ENCODE measurements at places on chromosomes 7 and 10. TPM values are rescaled to one million over a fixed set of nuclear protein-coding genes. Genes with fewer than 3 reads are reported as not detected.

The DPYSL4 gene
- total RNA-seq: 15.2 TPM

The SCIN gene
- 0.25 TPM for total RNA-seq

The GNB2 gene
- 200 TPM for total RNA-seq

DNA sequence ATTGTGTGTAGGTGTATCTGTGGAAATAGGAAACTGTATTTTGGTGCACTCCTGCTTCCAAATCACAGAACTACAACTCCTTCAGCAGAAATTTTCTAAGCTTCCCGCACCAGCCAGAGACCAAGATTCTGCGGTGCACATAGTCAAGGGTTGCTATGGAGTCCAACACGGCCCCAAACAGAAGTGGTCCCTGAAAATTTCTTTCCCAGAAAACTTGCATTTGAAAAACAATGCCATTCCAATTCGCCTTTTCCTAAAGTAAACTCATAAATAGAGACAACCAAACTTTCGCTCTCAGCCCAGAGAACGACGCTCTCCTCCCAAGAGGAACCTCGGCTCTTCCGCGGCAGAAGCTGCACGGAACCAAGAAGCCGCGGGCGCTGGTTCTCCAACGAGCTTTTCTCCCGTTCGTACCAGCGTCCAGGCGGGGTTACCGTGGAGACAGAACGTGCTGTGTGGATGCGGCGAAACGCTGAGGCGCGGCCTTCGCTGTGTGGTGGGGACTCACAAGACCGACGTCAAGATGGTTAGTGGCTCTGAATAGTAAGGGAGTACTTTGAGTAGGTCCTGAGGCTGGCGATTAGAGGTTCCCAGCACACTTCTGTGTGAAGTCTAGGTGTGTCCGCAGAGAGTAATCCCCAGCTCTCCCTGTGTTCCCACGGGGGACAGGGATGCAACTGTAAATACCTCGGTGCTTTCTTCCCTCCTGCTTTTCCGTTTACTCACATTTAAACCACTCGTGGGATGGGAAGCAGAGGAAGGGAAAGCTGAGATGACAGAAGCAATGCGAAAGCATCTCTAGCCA is 24.0 kb upstream of the ZC3HAV1 start:
- DNase-seq: peak; percentile 93

DNA sequence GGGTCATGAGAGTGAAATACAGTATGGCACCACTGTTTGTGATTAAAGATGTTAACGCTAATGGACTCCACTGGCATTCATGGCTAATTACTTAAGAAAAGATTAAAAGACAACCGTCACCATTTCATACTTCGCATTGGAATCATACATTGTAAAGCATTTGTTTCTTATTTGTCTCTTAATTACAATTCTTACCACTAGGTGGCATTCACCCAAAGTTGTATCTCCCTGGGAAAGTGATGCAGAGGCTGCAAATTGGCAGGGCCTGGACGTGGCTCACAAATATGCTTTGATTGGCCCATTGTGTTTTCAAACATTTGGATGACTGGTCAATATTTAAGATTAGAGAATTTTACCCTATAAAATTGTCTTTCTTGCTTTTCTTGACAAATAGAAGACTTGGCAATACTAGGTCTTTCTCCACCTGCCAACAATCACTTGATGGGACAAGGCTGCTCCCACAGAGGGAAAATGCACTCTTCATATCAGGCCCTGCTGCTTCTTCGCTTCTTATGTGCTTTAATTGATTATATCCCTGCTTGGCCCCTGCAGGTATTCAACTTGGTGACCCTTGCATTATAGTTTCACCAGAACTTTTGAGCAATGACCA is 72.1 kb upstream of the STARD3NL start:
- DNase-seq: peak; percentile 25

- DNase-seq: no peak
Observed at GRCh38 chr10:21535494-21535965, 1.5 kb downstream of the MLLT10 start.

DNA sequence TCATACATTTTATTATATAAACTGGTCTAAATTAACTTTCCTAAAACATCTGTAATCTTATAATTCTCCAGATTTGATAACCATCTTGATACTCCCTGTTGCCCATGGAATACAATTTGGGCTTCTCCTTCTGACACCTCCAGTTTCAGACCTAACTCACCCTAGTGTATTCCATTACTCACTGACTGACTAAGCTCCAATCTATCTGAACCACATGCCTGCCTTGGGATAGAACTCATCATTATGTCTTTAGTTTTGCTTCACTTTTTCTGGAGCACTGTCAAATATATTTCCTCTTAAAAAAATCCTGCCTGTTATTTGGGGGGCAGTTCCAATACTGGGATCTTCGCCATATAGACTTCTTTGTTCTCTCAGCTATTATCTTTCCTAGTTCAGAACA is 4.9 kb upstream of the FOXP2 start:
- no peak for DNase-seq

The NPFFR1 gene
- total RNA-seq: not detected

GRCh38 chr7:78072201-78072590 is 273.6 kb downstream of the PHTF2 start:
- DNase-seq: no peak

GRCh38 chr7:139725077-139725476 is 52.7 kb downstream of the HIPK2 start:
- DNase-seq: no peak

DNA sequence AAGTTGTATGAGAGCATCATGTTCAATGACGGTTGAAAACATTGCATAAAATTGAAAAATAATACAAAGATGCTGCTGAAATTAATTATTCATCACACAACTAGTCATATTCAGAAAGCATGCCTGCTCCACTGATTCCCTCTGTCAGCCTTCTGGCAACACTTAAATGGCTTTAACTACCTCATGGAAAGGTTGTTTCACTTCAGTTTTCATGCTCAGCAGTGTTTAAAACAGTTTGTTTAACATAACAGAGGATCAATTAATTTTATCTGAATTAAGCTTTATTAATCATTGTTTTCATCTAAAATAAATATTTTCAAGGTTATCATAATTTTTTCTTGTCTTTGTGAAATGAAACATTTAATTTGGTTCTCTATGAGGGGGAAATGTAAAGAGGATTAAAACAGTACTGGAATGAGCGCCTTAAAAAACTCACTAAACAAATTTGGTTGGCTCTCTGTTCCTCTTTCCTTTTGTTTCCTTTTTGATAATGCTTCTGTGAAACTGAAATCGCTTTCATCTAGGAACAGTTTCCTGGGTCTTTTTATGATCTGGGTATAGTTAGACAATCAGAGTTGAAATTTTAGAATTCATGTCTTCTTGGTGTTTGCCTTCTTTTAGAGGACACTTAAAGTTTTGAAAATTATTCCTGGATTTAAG is 427.4 kb downstream of the SH2D4B start:
- no peak for DNase-seq

The GCC1 gene
- 13.9 TPM for total RNA-seq

DNA sequence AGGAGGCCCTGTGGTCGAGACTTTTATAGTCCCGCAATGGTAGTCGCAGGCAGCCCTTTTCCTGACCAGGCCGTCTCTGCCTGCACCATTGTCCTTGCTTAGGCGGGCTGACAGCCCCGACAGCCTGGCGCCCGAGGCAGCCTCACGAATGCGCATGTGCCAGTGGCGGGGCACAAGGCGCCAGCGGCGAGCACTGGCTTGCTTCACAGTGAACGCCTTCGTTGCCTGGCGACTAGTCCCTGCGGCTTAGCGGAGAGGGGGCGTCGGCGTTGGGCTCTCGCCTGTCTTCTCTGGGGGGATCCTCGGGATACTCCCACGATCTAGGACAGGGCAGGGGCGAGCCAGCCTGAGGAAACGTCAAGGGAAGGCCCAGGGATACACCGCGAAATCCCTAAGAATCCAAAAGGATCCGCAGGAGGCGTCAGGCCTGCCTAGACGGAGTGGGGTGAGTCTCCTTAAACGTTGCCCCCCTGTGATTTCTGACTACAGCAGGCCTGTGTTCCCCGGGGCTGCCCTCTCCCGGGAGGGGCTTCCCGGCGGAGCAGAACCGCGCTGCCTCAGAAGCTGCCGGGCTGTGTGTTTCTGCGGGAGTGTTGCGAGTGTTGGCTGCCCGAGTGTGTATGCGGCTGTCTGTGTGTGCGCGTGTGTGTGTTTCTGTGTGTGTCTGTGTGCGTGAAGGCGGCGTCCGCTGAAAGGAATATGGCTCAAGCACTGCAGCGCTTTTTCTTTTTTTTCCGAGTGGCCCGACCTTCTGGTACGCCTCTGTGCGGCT is 20.5 kb upstream of the ZNF273 start:
- DNase-seq: peak; percentile 58

GRCh38 chr7:28488061-28488791 is 75.9 kb downstream of the CREB5 start:
- DNase-seq: no peak

DNA sequence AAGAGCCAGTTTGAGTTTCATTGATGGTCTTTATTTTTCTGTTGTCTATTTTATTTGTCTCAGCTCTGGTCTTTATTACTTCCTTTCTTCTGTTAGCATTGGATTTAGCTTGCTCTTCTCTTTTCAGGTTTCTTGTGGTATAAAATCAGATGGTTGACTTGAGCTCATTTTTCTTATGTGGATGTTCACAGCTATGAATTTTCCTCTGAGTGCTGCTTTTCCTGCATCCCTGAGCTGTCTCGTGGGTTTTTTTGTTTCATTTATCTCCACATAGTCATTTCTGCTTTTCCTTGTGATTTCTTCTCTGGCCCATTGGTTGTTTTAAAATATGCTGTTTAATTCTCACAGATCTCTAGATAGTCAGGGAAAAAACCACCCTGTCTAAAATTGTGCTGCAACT is 19.7 kb downstream of the ADGRA1 start:
- no peak for DNase-seq

The STEAP1 gene
- 0.69 TPM for total RNA-seq

All from activated CD4-positive, alpha-beta T cell treated with anti-CD3 and anti-CD28 coated beads for 36 hours (primary cell).